ENCODE measurements at places on chromosomes 2 and 18. TPM values are rescaled to one million over a fixed set of nuclear protein-coding genes. Genes with fewer than 3 reads are reported as not detected.

The DUSP11 gene
- total RNA-seq, result 49.5 TPM

The RNU2-63P gene
- 78.3 TPM for total RNA-seq

The ZNF396 gene
- not detected for total RNA-seq

The GPN1 gene
- total RNA-seq, result 52.9 TPM

The COL4A3 gene
- total RNA-seq, result not detected

The CCL20 gene
- 0.23 TPM for total RNA-seq

The LANCL1 gene
- 38.3 TPM for total RNA-seq

The TDRD15 gene
- total RNA-seq, result not detected

The NCL gene
- 278 TPM for total RNA-seq

The TEX44 gene
- total RNA-seq, result not detected

The ASB18 gene
- not detected for total RNA-seq

The PPIG gene
- 24.0 TPM for total RNA-seq

The POTEF gene
- 7.7 TPM for total RNA-seq

The INO80D gene
- total RNA-seq, result 2.8 TPM

The SLC35G4 gene
- total RNA-seq, result not detected

The TRABD2A gene
- 22.7 TPM for total RNA-seq

The SERPINB11 gene
- total RNA-seq, result not detected

The HOXD8 gene
- total RNA-seq, result 8.9 TPM

The CAVIN2 gene
- total RNA-seq, result 0.03 TPM

The MC5R gene
- total RNA-seq, result not detected

The SKOR2 gene
- total RNA-seq, result not detected

The GNAL gene
- 0.10 TPM for total RNA-seq

The ESPNL gene
- 0.85 TPM for total RNA-seq

The TAF1B gene
- total RNA-seq, result 26.9 TPM

The SCG2 gene
- total RNA-seq, result 4.6 TPM

The ALPP gene
- total RNA-seq, result not detected

The IL36G gene
- total RNA-seq, result not detected

The ARHGEF4 gene
- 1.2 TPM for total RNA-seq

The GORASP2 gene
- 34.5 TPM for total RNA-seq

The NEUROD1 gene
- total RNA-seq, result not detected

The TTR gene
- not detected for total RNA-seq

The ZFP36L2 gene
- total RNA-seq, result 1.7 TPM

The SCN1A gene
- 0.02 TPM for total RNA-seq

The TUBB8B gene
- not detected for total RNA-seq

The C2orf80 gene
- total RNA-seq, result not detected

The GPC1 gene
- total RNA-seq, result 49.0 TPM

The RUFY4 gene
- total RNA-seq, result not detected
